Stimulated activated CD4-positive, alpha-beta T cell treated with anti-CD3 and anti-CD28 coated beads, Interleukin-15, amount 100 ng/mL, for 1 hour (primary cell): ENCODE measurements at places on chromosomes 1 and 21.

DNA sequence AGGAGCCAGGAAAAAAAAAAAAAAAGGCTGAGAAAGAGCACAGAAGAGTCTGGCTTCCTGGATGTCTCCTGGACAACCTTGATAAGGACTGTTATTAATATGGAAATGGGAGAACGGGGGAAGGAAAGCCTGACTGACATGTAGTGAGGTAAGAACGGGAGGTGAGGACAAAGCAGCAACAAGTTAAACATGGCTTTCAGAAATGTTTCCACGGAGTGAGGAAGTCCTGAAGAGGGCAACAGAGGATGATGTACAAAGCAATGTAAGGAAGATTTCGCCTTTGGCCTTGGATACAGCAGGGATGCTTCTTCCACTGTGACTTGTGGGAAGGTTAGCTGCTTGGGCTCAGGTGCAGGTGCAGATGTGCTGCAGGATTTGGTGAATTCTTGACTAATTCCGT lies 11.9 kb upstream of the NIBAN1 start:
- DNase-seq = no peak

- no peak for DNase-seq
These were observed 1.2 kb upstream of the PTTG1IP start for GRCh38 chr21:44874497-44875315.

- no peak for DNase-seq
These were observed 58.3 kb upstream of the MAP1LC3C start for GRCh38 chr1:242056988-242057744.

GRCh38 chr21:32916522-32917099 lies 109.1 kb upstream of the OLIG2 start:
- no peak for DNase-seq

- no peak for DNase-seq
These were observed 361.6 kb upstream of the PLD5 start for GRCh38 chr1:242886137-242886536.
